ENCODE measurements at places on chromosomes 6 and 20. TPM values are rescaled to one million over a fixed set of nuclear protein-coding genes. Genes with fewer than 3 reads are reported as not detected.

DNA sequence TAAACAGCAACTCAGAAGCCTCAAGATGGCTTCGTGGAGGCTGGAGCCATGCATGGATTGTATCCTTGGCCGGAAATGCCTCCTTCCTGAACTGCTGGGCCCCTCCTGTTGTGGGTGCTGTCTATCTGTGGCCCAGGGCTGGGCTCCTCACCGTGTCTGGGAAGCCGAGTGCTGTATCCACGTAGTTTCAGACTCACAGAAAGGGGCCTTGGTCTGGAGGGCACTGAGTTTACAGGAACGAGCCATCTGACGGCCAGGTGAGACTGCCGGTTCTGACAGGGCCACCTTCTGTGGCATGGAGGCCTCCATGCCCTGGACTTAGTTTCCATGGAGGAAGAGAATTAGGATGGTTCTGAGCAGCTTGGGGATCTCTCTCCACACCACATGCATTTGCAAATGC, 142.2 kb downstream of the ERMARD start:
- no peak for ATAC-seq

DNA sequence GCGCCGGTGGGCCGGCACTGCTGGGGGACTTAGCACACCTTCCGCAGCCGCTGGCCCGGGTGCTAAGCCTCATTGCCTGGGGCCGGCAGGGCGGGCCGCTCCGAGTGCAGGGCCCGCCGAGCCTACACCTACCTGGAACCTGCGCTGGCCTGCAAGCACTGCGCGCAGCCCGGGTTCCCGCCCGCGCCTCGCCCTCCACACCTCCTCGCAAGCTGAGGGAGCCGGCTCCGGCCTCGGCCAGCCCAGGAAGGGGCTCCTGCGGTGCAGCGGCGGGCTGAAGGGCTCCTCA, 10.7 kb upstream of the MPC1 start:
- ATAC-seq = no peak

Gene BPI
- total RNA-seq = not detected

DNA sequence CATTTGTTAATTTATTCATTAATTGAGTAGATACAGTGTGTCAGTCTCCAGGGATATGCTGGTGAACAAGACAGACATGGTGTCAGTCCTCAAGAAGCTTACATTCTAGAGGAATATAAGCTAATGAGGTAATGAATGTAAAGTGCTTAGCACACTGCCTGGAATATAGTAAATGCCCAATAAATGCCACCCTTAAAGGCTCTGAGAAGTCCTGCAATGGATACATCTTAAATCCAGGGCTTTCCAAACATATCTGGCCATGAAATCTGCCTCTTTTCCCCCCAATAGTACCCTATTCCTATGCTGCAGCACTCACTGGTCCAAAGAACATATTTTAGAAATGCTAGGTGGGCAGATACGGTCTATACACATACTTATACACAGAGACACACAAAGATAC, 49.2 kb upstream of the CTNNBL1 start:
- no peak for ATAC-seq

- no peak for ATAC-seq
Observed at GRCh38 chr20:41183391-41183790, 46.0 kb downstream of the PLCG1 start.

GRCh38 chr6:41342241-41342640, 6.8 kb downstream of the NCR2 start:
- no peak for ATAC-seq

DNA sequence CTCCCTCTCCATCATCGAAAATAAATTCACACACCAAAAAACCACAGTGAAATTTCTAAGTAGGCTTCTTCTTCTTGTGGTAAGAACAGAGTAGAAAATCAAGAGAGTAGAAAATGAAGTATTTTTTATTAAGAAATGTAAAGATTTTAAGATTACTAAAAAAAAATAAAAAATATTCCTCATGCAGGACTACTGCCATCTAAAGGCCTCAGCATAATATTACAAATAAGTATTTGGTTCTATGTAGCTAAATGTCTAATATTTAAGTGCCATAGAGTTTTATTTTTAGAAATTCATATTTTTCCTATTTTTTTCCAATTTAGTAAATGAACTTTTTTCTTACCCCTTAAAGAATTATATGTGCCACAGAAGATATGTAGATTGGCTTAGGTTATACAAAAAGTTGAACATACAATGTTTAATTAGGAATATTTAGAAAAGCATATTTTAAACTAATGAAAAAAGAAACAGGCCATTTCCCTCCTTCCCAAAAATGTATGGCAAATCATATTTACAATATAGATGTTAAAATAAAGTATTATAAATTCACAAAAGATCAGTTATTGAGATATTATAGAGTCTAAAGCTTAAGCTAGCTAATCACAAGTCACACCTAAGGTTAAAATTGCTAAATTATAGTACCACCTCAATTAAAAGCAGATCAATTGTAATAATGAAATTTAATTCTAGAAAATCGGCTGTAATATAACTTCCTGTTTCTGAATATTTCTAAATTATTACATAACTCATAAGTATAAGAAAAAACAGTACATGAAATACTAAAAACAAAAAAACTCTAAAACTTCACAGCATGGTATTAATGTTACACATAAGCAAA, 3.5 kb upstream of the NT5DC1 start:
- no peak for ATAC-seq

Gene SLC22A7
- not detected for total RNA-seq

GRCh38 chr6:143399775-143400174, 50.7 kb downstream of the ADAT2 start:
- ATAC-seq = no peak

GRCh38 chr20:35277127-35277526, 795 bp downstream of the MMP24OS start:
- ATAC-seq = no peak

Measured in esophagus mucosa (tissue), 1 donor.